ENCODE measurements at places on chromosomes 16 and 17. TPM values are rescaled to one million over a fixed set of nuclear protein-coding genes. Genes with fewer than 3 reads are reported as not detected.
A peak's percentile ranks its signal among the peaks of the same experiment; 100 is the strongest.

- no peak for DNase-seq
Observed at GRCh38 chr17:54785643-54786268, 114.9 kb upstream of the TOM1L1 start.

DNA sequence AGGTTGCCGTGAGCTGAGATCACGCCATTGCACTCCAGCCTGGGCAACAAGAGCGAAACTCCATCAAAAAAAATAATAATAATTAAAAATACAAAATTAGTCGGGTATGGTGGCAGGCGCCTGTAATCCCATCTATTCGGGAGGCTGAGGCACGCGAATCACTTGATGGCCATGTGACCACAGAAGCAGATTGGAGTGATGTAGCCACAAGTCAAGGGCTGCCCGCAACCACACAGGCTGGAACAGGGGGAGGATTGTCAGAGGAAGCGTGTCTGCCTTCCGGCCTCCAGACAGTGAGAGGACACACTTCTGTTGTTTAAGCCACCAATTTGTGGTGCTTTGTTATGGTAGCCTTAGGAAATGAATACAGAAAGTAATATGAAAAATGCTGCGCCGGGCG, 11.8 kb upstream of the NAGS start:
- no peak for DNase-seq

GRCh38 chr16:15404792-15405191, 9.2 kb downstream of the MPV17L start:
- no peak for DNase-seq

- DNase-seq = no peak
Observed at GRCh38 chr16:62068747-62069146, 32.5 kb upstream of the CDH8 start.

CHST4 gene
- not detected for total RNA-seq

DNA sequence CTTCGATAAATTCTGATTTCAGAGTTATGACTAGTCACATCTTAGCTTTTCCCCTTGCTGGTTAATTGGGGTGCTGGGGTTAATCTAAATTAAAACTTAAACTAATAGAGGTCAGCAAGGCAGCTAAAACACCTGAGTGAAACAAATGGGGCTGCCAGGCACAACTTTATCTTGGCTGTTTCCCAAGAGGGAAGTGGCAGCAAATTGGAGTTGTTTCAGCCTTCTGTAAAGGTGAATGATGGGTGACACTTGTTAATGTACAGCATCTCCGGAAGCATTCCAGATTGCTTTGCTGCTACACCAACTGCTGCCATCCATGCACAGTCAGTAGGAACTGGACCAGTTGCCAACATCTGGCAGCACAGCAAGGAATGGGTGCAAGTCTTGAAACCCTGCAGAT, 43.9 kb downstream of the AATF start:
- no peak for DNase-seq

- DNase-seq = no peak
Observed at GRCh38 chr17:19254651-19255050, 17.5 kb downstream of the EPN2 start.

BCAR1 gene
- total RNA-seq = 82.9 TPM

GRCh38 chr17:57943645-57944044, 11.6 kb downstream of the CUEDC1 start:
- no peak for DNase-seq

ZG16 gene
- total RNA-seq = not detected

TAC4 gene
- not detected for total RNA-seq

- DNase-seq = no peak
Observed at GRCh38 chr17:29914819-29915537, 15.1 kb downstream of the SSH2 start.

MC1R gene
- total RNA-seq = 1.1 TPM

- peak; percentile 23 for DNase-seq
Observed at GRCh38 chr17:17499402-17500145, 3.4 kb upstream of the RASD1 start.

DNA sequence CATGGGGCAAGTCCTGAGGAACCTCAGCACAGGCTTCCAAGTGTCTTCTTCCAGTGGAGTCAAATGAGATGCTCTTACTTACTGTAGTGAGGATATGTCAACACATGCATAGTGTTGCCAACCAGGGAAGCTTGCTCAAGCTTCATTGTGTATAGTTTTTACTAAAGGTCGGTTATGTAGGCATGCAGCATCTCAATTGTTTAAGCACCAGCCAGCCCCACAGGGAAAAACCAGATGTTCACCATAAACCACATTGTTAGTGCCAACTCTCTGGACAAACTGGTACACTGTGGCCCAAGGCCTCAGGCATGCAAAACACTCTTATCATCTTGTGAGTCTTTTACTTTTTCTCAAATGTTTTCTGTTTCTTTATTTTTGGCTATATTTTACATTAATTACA, 152.1 kb downstream of the PHKB start:
- no peak for DNase-seq

PPP1R27 gene
- 0.67 TPM for total RNA-seq

DNA sequence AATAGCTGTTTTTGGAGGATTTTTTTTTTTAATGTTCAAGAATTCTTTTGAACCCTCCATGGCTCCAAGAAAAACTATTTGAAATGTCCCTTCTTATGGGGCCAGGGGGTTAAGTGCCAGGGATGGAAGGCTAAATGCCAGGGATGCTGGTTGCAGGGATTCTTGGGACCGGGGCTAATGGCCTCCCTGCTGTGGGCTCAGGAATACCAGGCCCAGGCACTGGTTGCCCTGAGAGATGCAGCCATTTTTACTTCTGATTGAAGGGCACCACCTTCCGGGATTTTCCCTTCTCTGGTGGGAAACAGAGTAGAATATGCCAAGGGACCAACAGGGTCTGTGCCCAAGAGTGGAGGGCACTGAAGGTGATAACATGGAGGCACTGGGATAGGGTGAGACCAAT, 10.9 kb upstream of the KAT7 start:
- DNase-seq = no peak

- DNase-seq = no peak
Observed at GRCh38 chr17:67178555-67178954, 66.4 kb downstream of the HELZ start.

GRCh38 chr16:49776734-49777133, 79.2 kb downstream of the ZNF423 start:
- DNase-seq = no peak

PMFBP1 gene
- total RNA-seq = not detected

DNA sequence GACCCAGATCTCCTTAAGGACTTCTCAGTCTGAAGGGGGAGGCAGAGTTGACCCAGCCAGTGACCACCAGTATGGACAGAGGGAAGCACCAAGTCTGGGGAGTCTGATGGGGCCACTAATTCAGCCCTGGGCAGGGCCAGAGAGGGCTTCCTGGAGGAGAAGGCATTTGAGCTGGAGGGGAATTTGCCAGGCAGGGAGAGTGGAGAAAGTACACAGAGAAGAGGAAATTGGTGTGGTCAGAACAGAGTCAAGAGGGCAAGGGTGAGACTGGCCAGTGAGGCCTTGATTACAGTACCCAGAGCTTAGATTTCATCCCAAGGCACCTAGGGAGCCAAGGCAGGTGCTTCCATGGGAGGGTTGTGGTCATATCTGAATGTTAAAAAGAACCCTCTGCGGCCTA, 36.3 kb downstream of the MYO15A start:
- DNase-seq = no peak

- DNase-seq = no peak
Observed at GRCh38 chr16:47448830-47449575, 11.9 kb downstream of the ITFG1 start.

- no peak for DNase-seq
Observed at GRCh38 chr17:78818932-78819331, 21.7 kb downstream of the USP36 start.

DNA sequence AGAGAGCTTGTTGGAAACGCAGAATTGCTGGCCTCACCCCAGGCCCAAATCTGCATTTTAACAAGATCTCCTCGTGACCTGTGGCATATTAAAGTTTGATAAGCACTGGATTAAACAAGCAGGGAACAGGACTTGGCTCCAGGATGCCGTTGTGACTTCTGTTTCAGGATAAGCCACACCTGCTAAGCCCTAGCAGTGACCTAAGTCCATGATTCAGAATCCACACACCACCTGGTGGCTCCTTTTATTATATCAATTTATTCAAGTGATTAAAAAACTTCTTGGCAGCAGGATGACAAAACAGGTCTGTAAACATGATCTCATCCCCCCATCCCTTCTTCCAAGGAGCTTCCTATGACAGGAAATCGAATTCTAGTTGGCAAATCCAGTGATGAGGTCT, 9.1 kb downstream of the NAGPA start:
- DNase-seq = no peak
